ENCODE measurements at places on chromosomes 13 and 19.

DNA sequence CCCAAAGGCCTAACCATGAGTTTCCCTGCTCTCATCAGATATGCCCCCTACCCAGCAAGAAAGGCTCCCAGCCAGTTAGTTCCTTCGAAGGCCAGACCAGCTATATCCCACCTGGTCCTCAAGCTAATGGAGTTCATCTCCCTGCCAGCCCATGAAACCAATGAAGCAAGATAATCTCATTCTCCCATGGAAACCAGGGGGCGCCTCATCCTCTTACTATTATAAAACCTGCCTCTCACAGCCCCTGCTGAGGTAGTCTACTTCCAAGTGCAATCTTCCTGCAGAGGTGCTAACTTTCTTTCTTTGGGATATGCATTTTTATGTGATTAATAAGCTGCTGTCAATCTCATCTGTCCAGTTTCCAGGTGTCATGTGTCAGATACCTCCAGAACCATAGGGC lies 34.0 kb upstream of the ZNF573 start:
- no peak for DNase-seq

DNA sequence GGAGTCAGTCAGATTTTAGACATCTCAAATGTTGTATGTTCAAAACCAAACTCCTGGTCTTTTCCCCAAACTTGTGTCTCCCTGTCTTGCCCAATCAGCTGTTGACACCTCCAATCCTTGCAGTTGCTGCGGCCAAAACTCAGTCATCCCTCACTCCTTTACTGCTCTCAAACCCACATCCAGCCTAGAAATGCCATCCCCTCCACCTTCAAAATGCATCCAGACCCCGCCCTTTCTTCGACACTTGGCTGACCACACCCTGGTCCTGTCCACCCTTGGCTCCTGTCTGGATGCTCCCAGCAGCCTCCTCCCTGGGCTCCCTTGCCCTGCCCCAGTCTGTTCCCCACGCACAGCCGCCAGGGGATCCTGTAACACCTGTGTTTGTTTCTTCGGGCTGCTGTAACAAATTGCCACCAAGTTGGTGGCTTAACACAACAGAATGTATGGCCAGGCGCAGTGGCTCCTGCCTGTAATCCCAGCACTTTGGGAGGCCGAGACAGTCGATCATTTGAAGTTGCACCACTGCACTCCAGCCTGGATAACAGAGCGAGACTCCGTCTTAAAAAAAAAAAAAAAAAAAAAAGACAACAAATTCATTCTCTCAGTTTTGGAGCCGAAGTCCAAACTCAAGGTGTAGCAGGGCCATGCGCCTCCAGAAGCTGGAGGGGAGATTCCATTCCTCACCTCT lies 11.7 kb downstream of the PLD3 start:
- no peak for DNase-seq

- DNase-seq = no peak
These were observed 169.2 kb downstream of the URI1 start for GRCh38 chr19:30111021-30111855.

DNA sequence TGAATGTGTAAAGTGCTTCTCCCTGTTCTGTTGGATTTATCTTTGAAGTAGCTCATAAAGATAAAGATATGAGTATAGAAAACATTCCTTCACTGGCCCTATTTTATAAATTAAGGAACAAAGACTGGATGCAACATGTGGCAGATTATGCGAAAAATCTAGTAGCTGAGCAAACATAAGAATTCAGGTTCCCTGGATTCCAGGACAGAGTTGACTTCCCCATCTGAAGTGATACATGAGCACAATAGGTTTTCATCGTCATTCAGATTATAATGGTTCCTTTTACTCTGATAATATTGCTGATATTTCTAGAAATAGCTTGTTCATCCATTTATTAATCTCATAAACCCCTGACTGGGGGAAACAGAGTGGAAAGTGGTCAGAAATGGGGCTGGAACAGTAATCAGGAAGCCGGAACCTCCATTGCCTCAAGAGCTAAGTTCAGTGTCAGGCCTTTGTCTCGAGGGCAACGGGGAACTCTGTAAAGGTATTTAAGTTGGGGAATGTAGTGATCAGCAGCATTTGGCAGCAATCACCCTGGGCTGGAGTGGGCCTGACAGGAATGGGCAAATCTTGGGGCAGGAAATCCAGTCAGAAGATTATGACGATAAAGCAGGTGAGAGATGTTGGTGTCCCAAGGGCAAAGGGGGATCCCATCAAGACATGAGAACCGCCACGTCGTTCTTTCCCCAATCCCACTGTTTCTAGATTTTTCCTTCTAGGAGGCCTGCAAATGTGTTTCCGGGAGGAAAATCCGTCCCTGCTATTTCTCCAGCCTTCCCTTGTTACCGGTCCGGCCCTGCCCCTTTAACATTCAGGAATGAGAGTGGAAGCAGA lies 232.5 kb upstream of the SERP2 start:
- DNase-seq = peak; percentile 24

GRCh38 chr13:98549006-98549727 lies 27.7 kb downstream of the STK24 start:
- DNase-seq = peak; percentile 92

DNA sequence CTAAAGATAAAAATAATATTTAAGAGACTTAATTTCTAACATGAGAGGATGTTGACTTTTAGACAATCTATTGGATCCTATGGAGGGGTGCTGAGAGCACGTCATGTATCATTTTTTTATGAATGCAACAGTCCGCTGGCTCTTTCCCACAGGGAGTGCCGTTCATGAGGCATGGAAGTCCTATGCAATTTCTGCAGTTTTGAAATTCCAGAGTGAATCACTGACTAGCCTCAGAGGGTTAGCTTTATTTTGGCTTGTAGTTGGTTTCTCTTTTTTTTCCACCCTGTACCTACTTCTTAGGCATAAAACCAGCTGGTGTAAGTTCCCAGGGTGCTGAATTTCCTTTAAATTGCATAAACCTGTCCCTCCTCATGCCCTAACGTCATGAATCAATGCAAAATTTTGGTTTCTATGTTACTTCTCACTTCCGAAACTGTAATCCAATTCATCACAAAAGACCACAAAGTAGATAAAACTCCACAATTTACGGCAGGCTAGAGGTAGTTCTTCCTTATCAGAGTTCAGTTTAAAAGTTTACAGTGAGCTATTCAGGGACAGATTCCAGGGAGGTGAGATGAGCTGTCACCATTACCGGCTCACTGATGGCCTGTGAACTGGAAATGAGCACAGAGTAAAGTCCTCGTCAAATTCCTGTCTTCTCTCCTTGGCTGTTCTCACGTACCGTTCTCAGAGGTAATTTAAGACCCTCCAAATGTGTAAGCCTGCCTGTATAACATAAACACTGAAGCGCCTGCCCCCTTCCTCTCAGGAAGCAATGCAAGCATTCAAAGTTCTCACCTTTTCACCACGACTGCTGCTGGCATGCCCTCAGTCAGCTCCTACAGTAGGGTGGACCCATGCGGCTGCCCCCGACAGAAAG lies 216.6 kb upstream of the SLC10A2 start:
- DNase-seq = peak; percentile 22

- DNase-seq = peak; percentile 76
These were observed 39.5 kb upstream of the TEX29 start for GRCh38 chr13:111280681-111281585.

- no peak for DNase-seq
These were observed 1247.6 kb downstream of the PCDH17 start for GRCh38 chr13:58879114-58879513.

DNA sequence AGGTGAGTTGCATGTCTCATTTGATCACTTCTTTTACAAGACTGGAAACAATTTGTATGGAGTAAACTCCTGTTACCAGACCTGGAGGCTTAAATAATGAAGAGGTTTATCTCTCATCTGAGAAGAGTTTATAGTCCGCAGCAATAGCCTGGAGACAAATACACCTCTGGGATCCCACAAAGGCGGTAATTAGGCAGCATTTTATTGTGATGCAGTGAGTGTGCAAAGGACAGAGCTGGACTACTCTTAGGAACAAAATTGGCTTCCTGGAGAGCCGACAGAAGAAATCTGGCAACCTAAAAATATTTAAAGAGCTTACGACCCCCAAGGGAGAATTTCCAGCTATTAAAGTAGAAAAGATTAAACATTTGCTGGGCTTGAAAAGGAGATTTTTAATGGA lies 11.8 kb upstream of the KATNAL1 start:
- no peak for DNase-seq

DNA sequence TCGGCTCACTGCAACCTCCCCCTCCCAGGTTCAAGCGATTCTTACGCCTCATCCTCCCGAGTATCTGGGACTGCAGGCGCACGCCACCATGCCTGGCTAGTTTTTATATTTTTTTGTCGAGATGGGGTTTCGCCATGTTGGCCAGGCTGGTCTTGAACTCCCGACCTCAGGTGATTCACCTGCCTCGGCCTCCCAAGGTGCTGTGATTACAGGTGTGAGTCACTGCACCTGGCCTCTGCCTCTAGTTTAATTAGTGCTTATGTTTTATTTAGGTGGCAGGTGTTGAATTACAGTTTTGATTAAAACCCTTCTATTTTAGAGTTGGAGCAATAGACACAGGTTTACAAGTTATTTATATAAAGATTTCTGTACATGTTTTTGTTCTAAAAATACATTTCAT lies 42.8 kb downstream of the ATP11A start:
- no peak for DNase-seq
